ENCODE measurements at places on chromosomes 5 and 9.

GRCh38 chr5:107887166-107887943, 216.6 kb upstream of the EFNA5 start:
- no peak for DNase-seq

DNA sequence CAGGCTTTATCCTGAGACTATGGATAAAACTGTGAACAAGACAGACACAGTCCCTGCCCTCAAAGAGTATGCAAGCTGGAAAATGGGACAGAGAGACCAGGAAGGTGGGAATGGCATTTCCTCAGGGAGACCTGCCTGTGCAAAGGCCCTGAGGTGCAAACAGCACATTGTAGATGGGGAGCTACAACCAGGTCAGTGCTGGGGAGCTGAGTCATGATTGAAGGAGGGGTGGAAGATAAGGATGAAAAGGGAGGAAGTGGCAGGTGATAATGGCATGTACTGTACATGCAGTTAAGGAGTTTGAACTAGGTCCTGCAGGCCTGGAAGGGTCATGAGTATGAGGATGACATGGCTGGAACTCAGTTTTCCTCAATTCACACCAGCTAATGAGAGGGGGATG, 75.5 kb upstream of the BOD1 start:
- no peak for DNase-seq

DNA sequence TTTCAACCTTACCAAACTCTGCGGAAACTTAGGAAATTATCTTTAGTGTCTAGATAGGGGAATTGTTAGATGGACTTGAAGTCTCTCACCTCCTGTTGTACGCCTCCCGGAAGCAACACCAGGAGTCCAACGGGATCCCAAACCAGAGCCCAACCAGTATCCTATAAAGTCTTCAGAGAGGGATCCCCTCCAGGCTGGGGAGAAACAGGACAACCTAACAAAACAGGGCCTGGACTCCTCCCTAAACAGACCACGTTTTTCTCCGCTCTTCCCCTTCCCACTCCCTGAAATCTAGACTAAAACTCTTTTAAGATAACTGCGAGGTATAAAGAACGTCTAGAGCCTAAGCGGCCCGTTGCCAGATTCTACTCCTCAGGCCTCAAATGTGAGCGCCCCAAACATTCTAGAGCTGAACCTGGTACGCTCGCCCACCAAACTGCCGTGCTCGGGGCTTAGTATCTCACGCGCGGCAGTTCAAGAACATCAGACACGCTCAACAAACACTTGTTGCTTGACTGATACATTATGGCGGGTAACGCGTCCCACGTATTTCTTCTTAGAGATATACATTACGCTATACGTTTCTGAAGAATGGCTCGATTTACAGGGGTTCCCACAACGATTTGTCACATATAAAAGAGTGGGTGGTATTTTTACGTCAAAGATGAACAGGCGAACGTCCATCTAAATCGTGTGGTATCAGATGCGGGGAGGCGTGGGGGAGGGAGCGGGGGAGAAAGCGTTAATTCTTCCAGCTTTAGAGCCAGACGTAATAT, 663 bp upstream of the SMIM27 start:
- DNase-seq: peak; percentile 55

GRCh38 chr5:53478411-53479044, 1.9 kb upstream of the FST start:
- DNase-seq: peak; percentile 52

DNA sequence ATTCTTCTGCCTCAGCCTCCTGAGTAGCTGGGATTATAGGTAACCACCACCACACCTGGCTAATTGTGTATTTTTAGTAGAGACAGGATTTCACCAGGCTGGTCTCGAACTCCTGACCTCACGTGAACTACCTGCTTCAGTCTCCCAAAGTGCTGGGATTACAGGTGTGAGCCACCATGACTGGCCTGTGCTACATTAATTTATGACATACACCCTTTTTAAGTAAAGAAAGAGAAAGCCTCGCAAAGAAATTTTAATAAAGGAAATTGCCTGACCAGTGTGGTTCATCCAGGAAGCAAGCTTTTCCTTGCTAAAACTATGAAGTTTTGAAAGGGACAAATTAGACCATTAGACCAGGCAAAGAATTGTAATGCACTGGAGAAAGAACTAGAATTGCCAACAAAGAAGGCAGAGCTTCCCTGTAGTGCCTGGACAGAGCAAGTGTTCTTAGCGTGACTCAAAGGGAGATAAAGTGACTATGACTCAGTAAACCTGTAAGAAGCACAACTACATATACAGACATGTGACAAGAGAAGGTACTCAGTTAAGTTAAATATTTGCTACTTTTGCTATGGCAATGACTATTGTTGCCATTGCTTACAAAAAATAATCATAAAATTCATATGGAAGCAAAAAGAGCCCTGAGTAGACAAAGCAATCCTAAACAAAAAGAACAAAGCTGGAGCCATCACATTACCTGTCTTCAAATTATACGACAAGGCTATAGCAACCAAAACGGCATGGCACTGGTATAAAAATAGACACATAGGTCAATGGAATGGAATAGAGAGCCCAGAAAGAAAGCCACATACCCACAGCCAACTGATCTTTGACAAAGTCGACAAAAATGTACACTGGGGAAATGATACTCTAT, 54.6 kb downstream of the FYB1 start:
- DNase-seq: no peak

DNA sequence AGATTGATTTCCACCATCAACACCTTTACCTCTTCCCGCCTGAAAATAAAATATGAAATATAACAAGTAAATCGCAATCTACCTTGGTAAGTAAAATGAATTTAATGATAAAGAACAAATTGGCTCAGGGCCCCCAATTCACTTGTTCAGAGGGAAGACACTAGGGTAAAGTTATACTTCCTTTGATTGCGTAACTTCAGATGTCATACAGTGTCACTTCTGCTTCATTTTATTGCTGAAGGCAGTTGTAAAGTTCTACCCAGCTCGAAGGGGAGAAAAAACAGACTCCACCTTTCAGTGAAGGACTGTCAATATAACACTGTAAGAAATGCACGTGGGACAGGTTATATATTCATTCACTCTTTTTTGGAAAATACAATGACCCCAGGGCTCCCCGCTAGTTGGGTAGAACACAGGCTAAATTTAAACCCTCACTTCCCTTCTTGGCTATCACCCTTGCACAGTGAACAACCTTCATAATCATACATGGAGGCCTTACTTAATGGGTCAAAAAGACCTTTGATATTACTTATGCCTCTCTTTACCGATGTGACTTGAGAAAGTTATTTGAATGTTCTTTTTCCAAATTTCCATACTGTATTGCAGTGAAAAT, 848.8 kb downstream of the MAT2B start:
- DNase-seq: no peak

- no peak for DNase-seq
Measured at GRCh38 chr5:134887593-134888159, 13.5 kb downstream of the TXNDC15 start.

DNA sequence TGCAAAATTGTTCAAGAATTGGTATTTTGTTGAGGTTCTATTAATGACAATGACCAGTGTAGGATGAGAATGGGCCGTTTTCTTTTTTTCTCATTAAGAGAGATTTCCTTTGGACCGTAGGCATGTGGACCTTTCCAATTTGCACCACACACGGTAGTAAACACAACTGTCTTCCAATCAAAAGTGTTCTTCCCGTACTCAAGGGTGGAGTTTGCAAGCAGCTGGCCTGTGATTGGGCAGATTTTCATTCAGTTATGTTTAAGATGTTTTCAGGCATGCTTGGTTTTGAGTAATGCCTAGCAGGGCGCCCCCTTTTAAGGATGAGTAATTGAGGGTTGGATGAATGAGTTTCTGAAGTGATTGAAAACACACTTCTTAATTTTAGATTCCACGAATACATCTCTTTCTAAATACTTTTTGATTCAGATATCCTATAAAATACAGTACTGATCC, 2.5 kb downstream of the KDM3B start:
- DNase-seq: peak; percentile 83

DNA sequence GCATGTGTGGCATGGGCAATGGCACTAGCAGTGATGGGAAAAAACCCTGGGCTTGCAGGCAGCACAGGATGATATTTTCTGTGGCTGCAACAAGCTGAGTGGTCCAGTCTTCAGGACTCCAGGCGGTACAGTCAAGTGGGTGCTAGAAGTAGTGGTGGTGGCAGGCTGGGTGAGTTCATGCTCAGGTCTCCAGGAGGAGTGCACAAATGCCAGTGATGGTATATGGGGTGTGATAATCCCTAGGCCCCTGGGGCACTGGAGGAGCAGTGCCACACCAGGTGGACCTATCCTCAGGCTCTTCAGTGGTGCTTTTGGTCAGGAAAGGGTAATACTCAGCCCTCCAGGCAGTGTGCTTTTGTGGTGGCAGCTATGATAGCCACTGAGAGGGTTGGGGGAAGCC, 496.4 kb downstream of the PRR16 start:
- DNase-seq: no peak

- DNase-seq: no peak
Measured at GRCh38 chr5:72160959-72161358, 53.7 kb downstream of the MAP1B start.

GRCh38 chr9:137685035-137685740, 66.4 kb downstream of the EHMT1 start:
- DNase-seq: no peak

DNA sequence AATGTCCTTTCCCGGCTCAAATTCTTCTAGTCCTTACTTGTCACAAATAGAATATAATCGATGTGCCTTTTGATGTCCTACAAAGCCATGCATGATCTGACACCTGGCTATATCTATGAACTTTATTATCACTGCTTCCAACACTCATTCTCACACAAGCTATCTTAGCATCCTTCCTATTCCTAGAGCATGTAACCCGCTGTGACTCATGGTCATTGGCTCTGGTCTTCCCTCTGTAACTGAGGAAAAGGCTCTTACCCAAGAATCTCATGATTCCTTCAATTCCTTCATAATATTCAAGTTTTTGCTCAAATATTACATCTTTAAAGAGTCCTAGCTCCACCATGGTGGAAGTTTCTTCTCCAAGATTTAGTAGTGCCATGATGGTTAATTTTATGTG, 480.0 kb upstream of the PAPPA start:
- DNase-seq: no peak

DNA sequence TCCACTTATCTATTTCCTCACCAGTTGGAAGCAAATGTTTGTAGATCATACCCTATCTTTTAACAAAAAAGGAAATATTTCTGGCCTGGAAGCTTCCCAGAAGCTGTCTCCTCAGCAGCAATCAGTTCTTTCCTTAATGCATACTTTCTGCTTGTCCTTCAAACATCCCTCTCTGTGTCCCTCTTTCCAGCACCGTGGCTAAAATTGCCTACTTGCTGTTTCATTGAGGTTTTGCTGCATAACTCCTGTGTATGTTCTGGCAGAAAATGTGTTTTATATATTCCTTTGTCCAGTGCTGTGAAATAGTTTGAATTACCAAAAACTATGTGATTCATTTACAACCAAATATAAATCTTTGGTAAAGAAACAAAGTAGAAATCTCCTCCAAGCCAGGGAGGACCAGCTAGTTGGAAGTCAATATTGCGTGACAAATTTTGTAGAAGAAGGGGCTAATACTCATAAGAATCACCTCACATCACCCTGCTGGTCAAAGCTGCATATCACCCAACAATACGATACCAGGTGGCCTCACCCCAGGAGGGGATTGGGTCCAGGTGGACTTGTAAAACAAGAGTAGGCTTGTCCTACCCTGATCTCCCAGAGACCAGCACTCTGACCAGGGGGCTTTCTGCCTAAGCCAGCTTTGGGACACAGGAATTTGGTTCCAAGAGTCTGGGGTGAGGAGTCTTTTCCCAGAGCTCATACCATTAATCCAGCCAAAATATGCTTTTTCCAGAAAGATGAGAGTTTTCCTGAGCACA, 198.4 kb upstream of the SNX2 start:
- DNase-seq: no peak

- DNase-seq: peak; percentile 37
Measured at GRCh38 chr5:81971111-81971711, 612 bp upstream of the ATG10 start.

GRCh38 chr5:61254969-61255555, 77.0 kb upstream of the ZSWIM6 start:
- DNase-seq: no peak

DNA sequence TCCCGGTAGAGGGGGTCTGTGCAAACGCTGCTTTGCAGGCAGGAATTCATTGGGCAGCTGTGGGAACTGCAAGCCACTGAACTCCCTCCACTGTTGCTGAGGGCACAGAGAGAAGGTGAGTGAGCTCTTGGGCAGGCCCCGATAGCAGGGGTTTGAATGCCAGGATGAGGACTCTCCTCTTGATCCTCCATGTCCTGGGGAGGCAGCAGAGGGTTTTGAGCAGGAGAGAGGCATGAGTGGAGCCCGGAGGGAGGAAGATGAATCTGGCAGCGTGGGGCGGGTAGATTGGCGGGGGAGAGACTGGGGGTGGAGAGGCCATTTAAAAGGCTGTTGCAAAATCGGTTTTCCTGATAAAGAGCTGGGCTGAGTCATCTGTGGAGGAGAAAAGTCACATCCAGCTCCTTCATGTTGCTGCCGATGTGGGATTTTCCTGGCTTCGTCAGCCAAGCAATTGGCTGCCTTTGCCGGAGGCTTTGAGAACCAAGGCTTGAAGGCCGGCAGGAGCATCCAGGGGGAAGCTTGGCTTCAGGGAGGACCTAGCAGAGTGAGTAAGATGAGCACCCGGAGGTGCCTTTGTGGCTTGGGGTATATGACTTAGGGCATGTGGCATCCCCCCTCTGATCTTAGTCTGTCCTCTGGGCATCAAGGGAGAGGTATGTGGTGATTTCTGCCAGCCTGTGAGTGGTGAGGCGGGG, at the start of gene SYNPO:
SYNPO (plus strand) TSS at position 350 of the 695 bp plus-strand sequence. CDS start 7,616 bp downstream, outside the sequence.
- DNase-seq: peak; percentile 89

DNA sequence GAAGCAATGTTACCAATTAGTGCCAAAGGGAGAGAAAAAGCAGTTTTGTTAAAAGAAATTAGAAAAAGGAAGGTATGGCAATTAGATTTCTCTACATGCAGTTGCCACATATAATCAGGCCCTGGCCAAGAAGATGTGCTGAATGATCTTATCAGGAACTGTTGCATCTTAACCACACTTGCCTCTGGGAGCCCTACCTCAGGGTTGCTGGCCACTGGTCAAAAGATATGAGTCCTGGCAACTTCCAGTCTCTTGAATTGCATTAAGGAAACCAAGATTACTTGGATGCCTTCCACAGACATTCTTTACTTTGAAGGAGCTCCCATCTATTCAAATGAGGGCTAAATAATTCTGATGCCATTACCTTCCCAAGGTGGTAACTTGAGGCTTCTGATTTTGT, 60.4 kb downstream of the TNC start:
- no peak for DNase-seq

DNA sequence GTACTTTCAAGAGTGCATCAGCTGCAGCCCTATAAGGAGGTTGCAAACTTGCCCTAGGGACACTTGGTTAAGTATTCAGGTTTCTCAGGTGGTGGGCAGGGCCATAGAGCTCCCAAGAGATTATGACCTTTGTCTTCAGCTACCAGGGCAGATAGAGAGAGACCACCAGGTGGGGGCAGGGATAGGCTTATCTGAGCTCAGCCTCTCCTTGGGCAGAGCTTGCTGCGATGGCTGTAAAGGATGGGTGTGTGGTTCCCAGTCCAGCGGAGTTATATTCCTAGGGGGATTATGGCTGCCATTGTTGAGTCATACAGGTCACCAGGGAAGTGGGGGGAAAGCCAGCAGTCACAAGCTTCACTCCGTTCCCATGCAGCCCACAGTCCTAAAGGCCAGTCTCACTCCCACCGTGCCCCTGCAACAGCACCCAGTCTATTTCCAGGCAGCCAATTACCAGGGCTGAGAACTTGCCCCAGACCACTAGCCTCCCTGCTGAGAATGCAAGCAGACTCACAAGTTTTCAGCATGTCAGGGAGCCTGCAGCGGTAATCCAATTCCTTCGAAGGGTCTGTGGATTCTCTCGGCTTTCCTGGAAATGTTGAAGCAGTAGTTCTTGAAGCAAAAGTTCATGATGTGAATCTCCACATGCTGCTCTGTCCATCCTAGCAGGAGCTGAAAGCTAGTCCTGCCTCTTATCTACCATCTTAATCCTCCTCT, 151.5 kb downstream of the SLC12A2 start:
- DNase-seq: no peak

All from hepatic stellate cell (primary cell).